Non-pigmented ciliary epithelial cell (primary cell): ENCODE measurements at places on chromosomes 2 and 18.

DNA sequence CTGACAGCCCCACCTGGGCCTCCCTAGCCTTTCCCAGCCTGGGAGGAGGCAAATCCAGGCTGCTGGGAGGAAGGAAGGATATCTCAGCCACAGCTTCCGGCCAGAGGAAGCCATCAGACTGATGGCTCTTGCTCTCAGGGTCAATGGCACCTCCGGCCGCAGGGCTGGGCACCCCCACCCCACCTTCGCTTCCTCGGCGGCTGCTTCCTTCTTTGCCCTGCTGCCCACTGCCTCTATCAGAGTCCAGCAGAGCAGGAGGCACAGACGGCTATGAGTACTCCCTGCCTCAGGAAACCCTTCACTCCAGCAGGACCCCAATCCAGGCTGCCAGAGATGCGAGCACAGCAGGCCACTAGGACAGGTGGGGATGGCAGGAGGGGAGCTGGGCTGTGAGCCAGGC lies 3.3 kb downstream of the SEMA4C start:
- DNase-seq, result no peak

- DNase-seq, result no peak
Measured at GRCh38 chr2:105496271-105496670, 97.4 kb upstream of the FHL2 start.

GRCh38 chr2:96578731-96579130 lies 42.2 kb downstream of the ARID5A start:
- no peak for DNase-seq

GRCh38 chr2:170313347-170313991 lies 135.5 kb downstream of the MYO3B start:
- DNase-seq, result no peak

DNA sequence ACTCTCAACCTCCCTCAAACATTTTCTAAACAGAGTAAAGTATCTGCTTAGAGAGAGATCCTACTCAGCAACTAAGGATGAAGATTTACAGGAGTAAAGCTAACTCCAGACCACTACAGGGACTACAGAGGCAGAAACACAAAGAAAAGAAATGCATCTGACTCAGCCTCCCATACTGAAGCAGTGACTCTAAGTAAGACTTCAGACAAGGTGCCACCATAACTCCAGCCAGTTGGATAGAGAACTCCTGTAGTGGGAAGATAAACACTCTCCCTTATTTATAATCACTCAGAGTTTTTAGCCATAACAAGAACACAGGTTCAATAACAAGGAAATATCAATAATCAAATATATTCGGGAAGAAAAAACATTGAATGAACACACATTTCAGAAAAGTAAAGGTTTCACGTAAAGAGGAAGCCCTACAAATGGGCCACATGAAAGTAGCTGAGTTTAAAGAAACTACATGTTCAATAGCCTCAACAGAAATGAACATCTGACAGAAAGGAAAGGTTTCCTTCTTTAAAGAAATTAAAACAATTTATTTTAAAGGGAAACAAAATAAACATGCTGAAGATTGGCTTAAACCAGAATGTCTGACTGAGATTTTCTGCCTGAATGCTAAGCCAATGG lies 519.9 kb downstream of the KCNJ3 start:
- no peak for DNase-seq

DNA sequence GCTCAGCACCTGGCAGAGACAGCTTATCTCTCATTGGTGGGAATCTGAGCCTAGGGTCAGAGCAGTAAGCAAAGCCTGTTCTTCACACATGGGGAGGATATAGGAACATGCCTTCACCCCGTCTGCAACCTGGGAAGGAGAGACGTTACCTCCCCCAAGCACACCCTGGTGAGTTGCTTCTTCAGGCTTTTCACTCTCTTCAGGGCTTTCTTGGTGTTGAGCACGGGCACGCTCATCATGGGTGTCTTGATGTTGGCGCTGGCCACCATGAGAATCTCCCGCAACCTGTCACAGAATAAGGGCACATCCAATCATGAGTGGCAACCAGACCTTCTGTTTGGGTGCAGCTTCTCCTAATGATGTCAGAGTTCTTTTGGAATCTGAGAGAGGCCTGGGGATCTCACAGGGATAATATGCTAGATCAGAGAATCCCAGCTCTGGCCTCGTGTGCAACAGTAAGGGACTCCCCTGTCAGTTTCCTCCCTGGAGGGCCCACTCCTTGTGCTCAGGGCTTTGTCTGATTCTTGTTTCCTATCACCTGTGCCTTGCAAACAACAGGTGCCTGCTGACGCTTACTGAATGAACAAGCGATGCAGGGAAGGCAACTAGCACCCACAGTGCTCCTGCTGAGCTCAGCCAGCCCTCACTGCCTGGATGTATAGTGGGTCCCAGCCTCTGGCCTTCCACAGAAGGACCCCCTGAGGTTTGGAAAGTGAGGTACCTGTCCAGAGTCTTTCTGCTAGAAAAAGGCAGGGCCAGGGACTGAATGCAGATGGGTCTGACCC lies 66.3 kb downstream of the POLR1A start:
- DNase-seq, result no peak

DNA sequence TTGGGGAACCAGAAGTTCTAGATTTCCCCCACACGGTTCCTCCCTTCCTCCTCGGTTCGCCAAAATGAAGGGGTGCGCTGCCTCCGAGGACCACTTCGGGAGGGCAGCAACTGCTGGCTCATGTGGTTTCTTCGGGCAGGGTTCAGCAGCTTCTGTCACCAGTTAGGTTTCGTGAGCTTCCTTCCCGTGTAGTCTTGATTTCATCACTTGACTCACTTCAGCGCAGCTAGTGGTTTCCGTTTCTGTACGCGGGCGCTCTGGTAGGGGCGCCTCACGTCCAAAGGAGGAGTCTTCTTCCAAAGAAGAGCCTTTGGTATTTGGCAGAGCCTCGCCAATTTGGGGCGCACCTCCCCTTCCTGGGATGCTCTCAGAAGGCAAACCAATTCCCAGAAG lies 485 bp upstream of the GALNT3 start:
- no peak for DNase-seq
